ENCODE measurements at places on chromosomes 5 and 9. TPM values are rescaled to one million over a fixed set of nuclear protein-coding genes. Genes with fewer than 3 reads are reported as not detected.

Gene GABRB2
- not detected for total RNA-seq

Gene FSTL4
- 0.29 TPM for total RNA-seq

Gene SLC25A2
- not detected for total RNA-seq

Gene MLLT3
- total RNA-seq: 44.3 TPM

- no peak for DNase-seq
These were observed 41.5 kb downstream of the VAV2 start for GRCh38 chr9:133950629-133951111.

DNA sequence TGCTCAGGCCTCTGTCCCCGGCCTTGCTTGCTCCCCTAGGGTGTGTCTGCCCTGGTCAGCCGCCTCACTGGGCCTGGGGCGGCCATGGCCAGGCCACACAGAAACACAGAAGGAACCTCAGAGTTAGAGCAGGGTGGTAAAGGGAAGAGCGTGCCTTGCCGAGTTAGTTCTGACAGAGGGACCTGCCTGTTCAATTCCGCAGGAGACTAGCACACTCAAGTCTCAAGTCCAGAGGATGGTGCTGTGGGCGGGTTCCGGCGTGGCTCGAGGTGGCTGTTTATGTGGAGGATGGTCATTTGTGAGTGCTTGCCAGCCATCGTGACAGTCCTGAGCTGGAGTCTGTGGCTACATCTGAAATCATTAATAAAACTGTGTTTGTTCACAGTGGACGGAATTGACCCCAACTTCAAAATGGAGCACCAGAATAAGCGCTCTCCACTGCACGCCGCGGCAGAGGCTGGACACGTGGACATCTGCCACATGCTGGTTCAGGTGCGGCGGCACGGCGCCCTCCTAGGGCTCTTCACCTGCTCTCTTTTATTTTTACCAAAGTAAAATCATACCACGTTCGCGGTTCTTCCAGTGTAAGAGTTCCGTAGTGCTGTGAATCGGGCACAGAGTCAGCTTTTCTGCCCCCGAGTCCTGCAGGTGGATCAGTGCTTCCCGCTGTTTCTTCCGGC lies 95.5 kb upstream of the CACNA1B start:
- DNase-seq: no peak

GRCh38 chr5:111730659-111731382 lies 26.2 kb downstream of the NREP start:
- DNase-seq: no peak

DNA sequence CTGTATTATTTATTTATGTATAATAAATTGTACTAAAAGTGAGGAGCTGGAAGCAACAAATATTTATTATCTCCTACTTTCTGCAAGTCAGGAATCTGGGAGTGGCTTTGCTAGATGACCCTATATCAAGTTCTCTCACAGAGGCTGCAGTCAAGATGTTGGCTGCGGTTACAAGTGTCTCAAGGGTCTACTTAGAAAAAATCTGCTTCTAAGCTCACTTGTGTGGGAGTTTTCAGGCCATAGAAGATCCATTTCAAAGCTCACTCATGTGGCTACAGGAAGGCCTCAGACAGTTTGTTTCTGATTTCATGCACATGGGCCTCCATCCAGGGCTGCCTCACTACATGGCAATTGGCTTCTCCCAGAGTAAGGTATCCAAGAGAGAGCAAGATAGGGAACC lies 551.1 kb downstream of the CAAP1 start:
- DNase-seq: no peak

- DNase-seq: no peak
These were observed 8.4 kb upstream of the JMY start for GRCh38 chr5:79227484-79228025.

DNA sequence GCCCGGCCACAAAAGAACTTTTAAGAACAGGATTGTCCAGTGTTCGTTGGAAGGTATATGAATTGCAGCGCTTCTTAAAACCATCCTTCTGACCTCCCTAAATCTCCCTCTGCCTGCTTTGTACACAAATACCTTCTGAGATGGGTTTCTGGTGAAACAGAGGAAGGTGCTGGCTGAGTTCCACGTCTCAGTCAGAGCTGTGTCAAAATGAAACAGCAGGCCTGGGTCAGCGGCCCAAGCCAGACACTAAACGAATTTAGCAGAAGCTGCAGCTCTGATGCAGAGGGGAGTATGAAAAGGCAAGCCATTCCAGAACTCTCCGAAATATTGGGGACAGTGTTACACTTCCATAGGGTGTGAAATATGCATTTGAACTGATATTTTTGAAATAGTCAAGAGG lies 37.8 kb upstream of the CRB2 start:
- DNase-seq: no peak

DNA sequence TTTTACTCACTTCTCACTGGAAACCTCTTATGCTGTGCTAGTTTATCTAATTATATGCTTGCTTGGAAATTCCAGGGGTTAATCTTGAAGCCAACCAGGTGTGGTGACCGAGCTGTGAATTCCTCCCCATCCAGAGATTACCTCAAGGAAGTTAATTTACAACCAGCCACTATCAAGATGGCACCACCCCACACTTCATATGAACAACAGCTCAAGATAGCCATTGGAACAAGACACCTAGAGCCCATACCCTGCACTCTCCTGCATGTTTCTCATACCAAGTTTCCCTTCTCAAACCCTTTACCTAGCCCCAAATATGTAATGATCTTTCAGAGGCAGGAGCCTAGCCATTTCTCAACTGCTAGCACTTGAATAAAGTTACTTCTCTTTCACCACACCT lies 2156.9 kb upstream of the C9orf72 start:
- no peak for DNase-seq

- no peak for DNase-seq
These were observed 614.1 kb upstream of the CDH9 start for GRCh38 chr5:27652505-27652904.

DNA sequence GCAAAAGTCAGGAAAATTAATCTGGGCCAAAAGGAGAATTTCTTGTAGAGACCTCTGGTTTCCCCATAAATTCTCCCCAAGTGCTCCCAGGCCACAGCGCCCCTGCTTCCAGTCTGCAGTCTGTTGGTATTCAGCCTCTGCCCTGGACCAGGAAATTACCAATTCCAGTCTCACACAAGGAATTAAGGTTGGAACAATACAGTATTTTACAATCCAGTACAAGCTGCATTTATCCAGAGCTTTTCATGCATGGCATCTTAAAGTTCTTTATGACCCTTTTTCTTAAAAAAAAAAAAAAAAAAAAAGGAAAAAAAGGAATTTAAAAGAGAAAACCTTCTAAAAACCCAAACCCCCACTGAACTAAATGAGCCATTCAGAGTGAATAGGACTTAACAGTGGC lies 139.6 kb upstream of the RANBP3L start:
- DNase-seq: no peak

DNA sequence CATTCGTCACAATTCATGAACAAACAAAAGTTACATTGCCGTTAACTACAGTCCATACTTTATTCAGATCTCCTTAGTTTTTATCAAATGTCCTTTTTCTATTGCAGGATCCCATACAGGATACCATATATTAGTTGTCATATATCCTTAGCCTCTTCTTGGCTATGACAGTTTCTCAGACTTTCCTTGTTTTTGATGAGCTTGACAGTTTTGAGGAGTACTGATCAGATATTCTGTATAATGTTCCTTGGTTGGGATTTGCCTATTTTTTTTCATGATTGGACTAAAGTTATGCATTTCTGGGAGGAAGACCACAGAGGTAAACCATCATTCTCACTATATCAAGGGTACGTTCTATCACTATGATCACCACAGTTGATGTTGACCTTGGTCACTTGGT lies 1627.4 kb upstream of the C9orf72 start:
- DNase-seq: no peak

- DNase-seq: no peak
These were observed 168.7 kb upstream of the MSX2 start for GRCh38 chr5:174555726-174556125.

DNA sequence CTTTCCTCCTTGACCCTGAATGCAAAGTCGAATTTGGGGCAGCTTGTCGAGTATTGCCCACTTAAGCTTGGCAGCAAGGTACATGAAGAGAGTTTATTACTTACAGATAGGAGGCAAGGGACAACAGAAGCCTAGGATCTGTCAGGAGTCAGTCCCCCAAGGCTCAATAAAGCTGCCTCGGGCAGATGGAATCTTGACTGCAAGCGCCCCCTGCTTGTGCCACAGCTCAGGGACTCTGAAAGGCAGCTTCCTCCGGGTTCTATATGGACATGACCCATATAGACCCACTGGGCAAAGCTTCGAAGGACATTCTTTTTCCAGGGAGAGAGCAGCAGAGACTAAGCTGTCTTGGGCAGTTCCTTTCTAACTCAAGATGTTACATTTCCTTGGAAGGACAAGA lies 971.5 kb downstream of the EFNA5 start:
- no peak for DNase-seq

GRCh38 chr9:9033022-9033421 lies 1233.4 kb upstream of the DMAC1 start:
- DNase-seq: no peak

GRCh38 chr9:137467161-137467581 lies 8.0 kb upstream of the NSMF start:
- no peak for DNase-seq

- no peak for DNase-seq
These were observed 90.7 kb downstream of the GADD45G start for GRCh38 chr9:89695441-89695891.

- DNase-seq: no peak
These were observed 118.4 kb downstream of the CTNND2 start for GRCh38 chr5:11785771-11786352.

DNA sequence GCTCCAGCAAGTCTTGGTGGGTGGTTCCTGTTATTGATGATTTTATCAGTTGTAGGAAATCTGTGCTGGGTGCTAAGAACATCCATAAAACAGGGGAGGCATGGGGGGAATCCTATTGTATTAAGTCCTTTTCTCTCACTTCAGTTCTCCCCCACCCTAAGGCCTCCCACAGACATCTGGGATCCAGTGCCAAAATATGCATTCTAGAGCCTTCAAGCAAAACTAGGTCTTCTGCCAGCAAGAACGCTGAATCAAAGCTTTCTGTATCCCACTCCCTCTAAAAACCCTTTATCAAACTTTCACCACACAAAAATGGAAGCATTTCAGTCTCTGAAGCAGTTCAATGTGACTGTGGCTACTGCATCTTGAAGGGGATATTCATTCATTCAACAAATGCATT lies 281.9 kb downstream of the GAS1 start:
- no peak for DNase-seq

- no peak for DNase-seq
These were observed 20.8 kb downstream of the NUP214 start for GRCh38 chr9:131146186-131146585.

DNA sequence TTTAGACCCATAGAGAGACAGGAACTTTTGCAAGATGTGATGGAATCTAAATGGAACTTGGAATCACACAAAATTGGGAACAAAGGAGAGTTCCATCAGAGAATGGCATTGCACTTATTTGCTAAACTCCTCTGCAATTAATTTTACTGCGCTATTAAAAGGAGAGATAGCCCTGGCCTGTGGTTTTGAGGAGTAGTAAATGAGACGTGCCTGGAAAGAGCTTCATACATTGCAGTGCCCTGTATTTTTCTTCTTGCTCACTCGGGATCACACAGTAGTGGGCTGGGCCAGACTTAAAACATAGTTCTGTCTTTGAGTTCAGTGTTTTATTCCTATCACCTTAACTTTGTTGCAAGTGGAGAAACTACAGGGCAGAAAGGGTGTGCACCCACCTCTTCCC lies 94.4 kb upstream of the SLC27A6 start:
- DNase-seq: no peak

- DNase-seq: no peak
These were observed 34.1 kb downstream of the MAPKAP1 start for GRCh38 chr9:125672876-125673275.

DNA sequence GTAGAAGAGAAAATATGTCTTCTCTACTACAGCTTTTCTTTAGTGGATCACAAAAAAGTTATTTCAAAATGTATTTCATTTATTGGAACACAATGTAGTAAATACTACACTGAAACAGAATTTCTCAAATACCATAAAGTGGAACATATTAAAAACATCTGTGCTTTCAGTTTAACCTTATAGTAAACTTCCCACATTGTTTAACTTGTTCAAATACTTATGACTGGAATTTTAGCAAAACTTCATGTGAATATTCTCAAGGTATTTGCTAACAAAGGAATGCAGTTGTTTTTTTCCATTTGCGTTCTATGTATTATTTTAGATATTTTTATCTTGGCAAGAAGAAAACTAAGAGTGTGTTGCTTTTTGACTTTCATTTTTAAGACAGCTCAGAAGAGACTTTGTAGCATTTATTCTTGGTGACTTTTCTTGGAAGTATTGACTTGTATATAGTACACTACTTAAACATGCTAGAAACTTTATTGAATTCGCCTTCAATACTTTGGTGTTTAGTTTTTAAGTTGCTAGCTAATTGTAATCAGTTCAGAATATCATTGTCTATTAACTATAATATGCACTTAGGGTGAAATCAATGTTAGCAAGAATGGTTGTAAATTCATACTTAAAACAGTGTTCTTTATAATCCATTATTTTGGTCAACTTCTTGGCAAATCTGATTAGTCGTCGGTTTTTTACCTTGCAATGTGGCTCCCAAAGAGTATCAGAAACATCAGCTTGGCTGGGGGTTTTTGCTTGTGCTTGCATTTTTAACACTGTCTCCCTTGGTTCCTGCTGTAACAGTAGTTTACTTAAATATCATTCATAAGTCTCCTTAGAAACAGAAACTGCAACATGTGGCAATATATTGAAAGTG lies 5.0 kb upstream of the RHOBTB3 start:
- no peak for DNase-seq

DNA sequence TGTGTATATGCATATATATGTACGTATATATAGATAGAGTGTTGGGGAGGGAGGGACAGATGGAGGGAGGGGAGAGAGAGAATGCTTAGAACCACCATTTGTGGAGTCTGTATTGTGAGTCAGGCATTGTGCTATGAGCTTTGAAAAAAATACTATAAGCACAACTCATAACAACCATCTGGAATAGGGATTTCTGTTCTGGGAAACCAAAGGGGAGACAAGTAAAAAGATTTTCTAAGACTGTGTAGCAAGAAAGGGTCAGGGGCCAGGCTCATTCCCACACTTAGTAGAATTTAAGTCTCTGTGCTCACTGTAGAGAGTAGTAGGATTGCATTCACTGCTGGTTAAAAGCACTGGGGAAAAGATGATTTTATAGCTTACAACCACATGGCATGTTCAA lies 202.3 kb upstream of the SGCD start:
- DNase-seq: no peak

DNA sequence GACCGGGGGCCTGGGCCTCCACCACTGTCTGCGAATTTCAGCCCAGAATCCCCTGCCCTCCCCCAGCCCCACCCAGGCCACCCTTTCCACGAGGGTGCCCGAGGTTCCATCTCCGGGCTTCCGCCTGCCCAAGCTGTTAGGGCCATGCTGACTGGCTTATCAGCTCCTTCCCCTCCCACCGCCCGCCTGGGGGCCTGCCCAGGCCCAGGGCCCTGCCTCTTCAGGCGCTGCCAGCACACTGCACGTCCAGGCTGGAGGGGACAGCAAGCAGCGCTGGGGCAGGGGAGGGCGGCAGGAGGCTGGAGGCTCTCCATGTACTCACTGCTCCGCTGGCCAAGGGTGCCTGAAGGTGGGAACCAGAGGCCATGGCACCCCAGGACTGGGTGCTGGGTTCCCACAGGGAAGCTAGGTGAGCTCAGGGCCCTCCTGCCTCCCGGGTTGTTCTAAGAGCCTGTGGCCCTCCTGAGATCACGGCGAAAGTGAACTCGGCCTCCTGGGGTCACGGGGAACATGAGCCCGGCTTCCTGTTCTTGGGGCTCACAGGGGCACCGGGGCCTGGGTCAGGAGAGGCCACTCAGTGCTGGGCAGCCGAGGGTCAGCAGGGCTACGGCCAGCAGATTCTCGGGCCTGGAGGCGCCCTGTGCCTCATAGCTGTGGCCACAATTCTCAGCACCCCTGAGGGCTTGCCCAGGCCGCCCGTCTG lies 57.7 kb upstream of the EGFL7 start:
- no peak for DNase-seq

All from activated naive CD4-positive, alpha-beta T cell treated with anti-CD3 and anti-CD28 coated beads for 36 hours (primary cell).